ENCODE measurements at places on chromosomes 5 and 9.

DNA sequence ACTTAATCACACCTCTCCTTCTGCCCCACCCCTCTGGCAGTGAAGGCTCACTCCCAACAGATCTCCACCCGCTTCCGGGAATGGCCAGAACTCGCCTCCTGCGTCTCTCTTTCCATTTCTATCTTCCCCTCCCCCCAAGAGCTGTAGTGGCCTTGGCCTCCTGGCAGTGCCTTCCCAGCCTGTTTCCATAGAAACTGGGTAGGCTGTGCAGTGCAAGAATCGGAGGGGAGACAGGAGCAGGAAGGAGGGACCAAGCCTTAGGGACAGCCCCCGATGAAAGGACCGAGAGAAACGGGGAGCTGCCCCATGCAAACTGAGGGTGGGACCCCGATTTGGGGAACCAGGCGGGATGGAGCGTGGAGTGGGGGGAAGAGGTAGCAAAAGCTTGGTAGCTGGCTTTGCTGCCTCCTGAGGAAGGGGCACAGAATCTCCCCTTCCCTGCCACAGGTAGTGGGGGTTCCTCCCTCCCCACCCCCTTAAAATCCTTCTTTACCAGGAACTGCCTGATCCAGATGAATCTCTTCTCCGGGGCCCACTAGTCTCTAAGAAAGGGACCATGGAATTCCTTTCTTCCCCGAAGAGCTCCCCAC lies 4.5 kb upstream of the PCDH1 start:
- DNase-seq = peak; percentile 15

GRCh38 chr5:157608972-157609565 lies 33.5 kb upstream of the ADAM19 start:
- DNase-seq = no peak

GRCh38 chr9:130107234-130107861 lies 53.6 kb downstream of the GPR107 start:
- peak; percentile 64 for DNase-seq

- DNase-seq = no peak
These were observed 35.2 kb downstream of the MRPS27 start for GRCh38 chr5:72284559-72285423.

DNA sequence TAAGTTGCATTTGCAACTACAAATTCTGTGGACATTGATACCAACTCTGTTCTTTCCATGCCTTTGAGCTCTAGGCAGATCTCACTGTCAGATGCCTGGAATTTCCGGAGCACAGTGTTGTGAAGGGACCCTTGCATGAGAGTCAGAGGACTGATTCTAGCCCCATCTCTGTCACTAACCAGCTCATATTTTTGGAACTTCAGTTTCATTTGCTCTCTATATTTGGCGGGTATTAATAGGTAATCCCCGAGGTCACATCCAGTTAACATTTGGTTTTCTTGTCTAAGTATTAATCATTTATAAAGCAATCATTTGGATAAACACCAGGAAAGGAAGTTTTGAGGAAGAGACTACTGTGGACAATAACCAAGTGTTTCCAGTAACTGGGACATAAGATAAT lies 115.7 kb downstream of the MAN2A1 start:
- no peak for DNase-seq

GRCh38 chr5:80368661-80369480 lies 39.0 kb upstream of the ZFYVE16 start:
- peak; percentile 28 for DNase-seq

GRCh38 chr9:27377811-27378456 lies 81.0 kb upstream of the EQTN start:
- DNase-seq = no peak

DNA sequence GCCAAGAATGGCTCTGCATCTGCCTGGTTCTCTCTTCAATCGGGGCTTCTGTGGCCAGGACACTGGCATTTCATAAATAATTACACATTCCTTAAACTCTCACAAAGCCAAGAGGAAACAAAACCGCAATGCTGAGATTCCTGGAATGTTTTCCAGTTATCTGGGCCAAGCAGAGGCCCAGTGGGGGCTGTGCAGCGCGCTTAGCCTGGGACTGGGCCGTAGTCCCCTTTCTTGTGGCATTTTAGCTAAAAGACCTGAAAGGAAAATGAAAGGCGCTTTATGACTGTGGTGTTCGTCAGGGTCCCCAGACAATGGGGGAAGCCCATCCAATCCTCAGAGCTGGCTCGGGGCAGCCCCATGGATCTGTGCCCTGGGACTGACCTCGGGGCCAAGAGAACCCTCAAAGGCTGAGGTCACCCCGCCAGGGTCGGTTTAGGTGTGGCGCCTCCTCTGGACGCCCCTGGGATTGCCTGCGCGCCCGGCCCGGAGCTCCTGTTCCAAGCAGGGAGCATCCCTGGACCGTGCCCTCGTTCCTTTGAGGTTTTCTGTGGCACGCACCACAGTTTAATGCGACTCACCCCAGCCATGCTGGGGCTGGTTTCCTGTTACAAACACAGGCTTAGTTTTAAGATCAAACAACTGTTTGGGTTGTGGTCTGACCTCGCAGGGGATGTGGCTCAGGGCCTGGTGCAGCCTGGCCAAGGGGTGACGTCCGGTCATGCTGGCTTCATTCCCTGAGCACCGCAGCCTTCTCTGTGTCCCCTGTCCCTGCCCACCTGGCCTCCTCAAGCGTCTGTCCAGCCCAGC lies 51.5 kb upstream of the NKD2 start:
- no peak for DNase-seq

DNA sequence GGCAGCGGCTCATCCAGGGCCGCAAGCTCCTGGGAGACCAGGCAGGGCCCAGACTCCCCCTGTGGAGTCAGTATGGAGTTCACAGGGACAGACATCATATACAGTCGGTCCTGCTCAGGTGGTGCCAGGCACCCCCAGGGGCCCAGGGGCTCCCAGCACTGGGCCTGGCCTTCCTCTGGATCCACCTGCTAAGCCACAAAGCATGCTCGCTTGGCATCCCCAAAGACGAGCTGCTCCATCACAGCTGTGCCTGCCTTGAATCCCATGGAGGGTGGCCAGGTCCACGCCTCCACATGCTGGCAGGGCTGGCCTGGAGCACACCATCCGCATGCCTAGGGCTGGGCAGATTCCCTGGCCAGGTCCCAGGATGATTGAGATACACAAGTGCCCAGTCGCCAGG lies 4.6 kb downstream of the BICD2 start:
- no peak for DNase-seq

GRCh38 chr9:91174772-91175171 lies 186.9 kb downstream of the AUH start:
- no peak for DNase-seq

DNA sequence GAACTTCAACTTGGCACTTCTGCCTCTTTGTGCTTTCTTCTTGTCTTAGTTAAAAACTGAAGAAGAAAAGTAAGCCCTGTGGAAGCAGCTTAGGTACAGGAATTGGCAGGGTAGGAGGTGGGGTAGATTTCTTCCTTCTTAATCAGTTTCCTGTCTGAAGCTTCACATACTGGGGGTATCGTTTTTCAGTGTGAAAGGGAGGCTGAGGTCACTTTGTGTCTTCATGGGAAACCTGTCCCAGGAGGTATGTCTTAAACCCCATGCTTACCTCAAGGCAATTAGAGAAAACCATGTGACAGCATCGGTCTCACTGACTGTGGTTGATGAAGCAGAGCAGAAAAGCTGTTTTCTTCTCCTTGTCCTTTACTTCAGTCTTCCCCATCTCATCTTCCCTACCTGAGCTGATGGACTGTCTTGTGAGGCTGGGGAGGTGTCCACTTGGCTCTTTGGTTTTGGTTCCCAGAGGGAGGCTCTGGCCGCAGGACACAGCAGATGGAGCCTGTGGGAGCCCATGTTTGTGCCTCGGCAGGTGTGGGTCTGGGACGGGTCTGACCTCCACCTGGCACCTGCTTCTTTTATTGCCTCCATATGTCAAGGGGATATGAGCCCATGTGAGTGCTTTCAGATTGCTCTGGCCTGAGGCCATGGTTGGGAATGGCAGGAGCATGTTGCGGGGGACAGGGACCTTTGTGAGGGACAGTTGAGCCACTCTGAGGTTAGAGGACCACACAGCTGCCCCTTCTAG lies 47.0 kb downstream of the SH3GL2 start:
- peak; percentile 24 for DNase-seq

- no peak for DNase-seq
These were observed 82.6 kb downstream of the GLDC start for GRCh38 chr9:6562871-6563430.

GRCh38 chr9:94945197-94946144 lies 219.0 kb downstream of the AOPEP start:
- DNase-seq = no peak

- peak; percentile 47 for DNase-seq
These were observed 271.5 kb downstream of the CCDC171 start for GRCh38 chr9:15824310-15824709.

DNA sequence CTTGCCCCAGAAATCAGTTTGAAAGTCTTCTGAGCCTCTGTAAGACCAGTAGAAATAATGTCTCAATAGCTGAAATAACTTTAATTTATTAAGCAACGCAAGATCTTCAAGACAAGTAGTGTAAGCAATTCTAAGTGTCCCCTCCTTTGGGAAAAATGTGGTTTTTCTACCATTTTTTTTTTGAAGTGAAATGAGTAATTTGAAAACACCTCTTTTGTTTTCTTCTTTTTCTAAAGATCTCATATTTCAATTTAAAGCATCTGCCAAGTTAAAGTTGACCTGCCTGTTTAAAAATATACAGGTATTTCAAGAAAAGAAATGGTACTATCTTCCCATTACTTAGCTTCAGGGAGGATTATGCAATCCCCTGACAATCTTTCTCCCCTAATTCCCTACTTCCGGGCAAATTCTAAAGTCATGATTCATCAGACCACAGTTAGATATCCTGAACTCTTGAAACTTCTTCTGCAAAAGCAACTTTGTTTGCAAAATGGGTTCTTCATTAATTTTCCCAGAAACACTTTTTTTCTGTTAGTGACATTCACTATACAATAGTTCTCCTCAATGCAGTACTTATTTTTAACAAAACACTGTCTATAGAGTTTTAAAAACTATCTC lies 7.8 kb upstream of the ANXA1 start:
- DNase-seq = no peak

- DNase-seq = peak; percentile 60
These were observed 31.8 kb upstream of the CKS2 start for GRCh38 chr9:89278997-89279739.

DNA sequence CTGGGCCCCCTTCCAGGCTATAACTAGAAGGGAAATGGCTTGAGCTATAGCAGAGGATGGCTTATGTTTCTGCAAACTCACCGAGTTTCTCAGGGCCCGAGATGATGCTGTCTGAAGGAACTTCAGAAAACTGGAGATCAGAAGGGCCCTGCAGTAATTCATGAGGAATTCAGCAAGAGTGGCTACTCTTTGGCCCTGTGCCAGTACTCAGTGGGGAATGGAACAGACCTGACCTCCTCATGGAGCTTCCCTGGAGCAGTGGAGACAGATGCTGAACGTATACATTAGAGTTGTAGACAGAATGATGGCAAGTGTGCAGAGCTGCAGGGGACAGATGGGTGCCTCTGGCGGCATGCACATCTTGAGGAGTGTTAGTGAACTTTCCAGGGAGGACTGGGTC lies 17.3 kb upstream of the SMIM32 start:
- no peak for DNase-seq

- DNase-seq = no peak
These were observed 9.7 kb downstream of the RASA1 start for GRCh38 chr5:87277279-87277835.

GRCh38 chr5:32264957-32265572 lies 47.7 kb downstream of the MTMR12 start:
- no peak for DNase-seq

DNA sequence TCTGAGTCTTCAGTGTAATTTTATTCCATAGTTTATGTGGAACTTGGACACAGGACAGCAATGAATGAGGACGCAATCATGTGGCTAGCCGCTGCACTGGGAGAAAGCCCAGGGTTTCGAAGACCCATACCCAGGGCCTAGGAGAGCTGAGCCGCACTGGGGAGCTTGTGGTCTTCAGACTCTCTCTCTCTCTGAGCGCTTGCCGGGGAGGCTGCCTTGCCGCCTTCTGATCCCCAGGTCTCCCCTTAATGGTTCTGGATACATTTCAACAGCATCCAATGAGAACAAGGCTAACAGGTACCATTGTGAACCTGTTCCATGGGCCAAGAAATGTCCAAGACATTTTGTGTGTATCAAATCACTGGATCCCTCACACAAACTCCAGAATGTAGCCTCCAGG lies 383.4 kb downstream of the ICE1 start:
- DNase-seq = no peak

GRCh38 chr5:40029711-40030495 lies 605.1 kb upstream of the DAB2 start:
- no peak for DNase-seq

GRCh38 chr5:107011605-107012004 lies 659.1 kb downstream of the EFNA5 start:
- no peak for DNase-seq

GRCh38 chr9:99962680-99963261 lies 56.3 kb downstream of the STX17 start:
- DNase-seq = no peak

DNA sequence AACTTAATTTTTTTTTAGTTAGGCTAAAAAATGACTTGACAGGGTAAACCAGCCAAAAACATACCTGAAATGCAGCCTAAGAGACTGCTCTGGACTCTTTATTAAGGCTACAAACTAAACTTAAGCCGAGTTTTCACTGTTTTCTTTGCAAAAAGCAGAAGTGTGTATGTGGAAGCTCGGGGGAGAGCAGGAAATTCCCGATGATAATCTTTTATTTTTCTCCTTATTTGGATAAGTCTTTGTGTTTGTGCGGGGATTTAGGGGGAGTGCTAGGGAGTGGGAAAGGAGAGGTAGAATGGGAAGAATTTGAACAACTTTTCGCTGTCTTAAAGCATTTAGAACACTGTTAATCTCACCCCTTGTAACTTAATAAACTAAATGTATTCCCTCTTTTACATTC lies 30.7 kb upstream of the GPR21 start:
- no peak for DNase-seq

GRCh38 chr5:180136630-180137381 lies 65.2 kb upstream of the RNF130 start:
- no peak for DNase-seq

- no peak for DNase-seq
These were observed 29.2 kb downstream of the SUSD1 start for GRCh38 chr9:112145886-112146285.

- no peak for DNase-seq
These were observed 1.6 kb downstream of the SKP1 start for GRCh38 chr5:134174841-134175839.

DNA sequence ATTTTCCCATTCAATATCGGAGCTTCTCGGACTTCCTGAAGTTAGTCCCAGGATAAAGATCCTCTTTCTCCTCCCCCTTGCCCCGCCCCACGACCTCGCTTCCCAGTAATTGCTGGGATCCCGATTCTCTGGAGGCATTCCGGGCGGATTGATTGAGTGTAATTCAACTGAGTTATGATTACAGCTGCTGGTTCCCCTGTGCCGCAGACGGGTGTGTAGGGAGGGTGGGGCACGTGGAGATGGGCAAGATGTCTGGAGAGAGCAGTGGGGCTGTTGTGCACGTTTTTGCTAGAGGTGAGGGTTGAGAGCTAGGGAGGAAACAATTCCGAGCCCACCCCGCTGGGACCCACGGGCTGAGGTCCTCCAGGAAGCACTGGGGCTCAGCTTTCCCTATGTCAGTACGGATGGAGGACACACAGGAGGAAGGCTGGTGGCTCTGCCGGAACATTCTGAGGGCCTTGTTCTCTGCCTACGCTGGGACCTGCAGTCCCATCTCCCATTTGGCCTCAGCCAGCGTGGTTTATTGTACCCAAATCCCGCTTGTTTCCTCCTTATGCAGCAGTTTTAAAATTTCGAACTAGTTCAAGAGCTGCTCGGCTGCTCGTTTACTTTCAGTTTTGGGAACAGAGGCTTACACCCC lies 2.4 kb upstream of the DMRT2 start:
- no peak for DNase-seq

Measured in NCI-H1092 treated with DMSO at 0.1 percent for 48 hours (cell line).